A549 treated with AZD2906 at 1 μM for 4 hours (cell line): ENCODE measurements at places on chromosomes 13 and 19. TPM values are rescaled to one million over a fixed set of nuclear protein-coding genes. Genes with fewer than 3 reads are reported as not detected.

The OVOL3 gene
- 0.19 to 0.32 TPM (median 0.29 TPM) in 4 of 5 replicates, not detected in the other for total RNA-seq

The TNNI3 gene
- total RNA-seq = 5.9 to 8.2 TPM (median 7.5 TPM) in 5 replicates

The ZNF83 gene
- 0.03 to 0.11 TPM (median 0.07 TPM) in 5 replicates for total RNA-seq

The ZNF845 gene
- total RNA-seq = 2.6 to 4.4 TPM (median 3.4 TPM) in 5 replicates

The ATXN8OS gene
- total RNA-seq = not detected in 5 replicates

The IZUMO2 gene
- total RNA-seq = not detected in 5 replicates

The P2RY11 gene
- 5.2 to 12.0 TPM (median 7.1 TPM) in 5 replicates for total RNA-seq

The ZSCAN5A gene
- total RNA-seq = 7.5 to 9.0 TPM (median 8.3 TPM) in 5 replicates

The KIR2DL1 gene
- total RNA-seq = not detected in 5 replicates

The ZNF728 gene
- not detected in 5 replicates for total RNA-seq

The CEBPA gene
- total RNA-seq = 5.4 to 9.4 TPM (median 9.1 TPM) in 5 replicates

The CYP4F12 gene
- 2.0 to 2.8 TPM (median 2.5 TPM) in 5 replicates for total RNA-seq

The VMAC gene
- 0.26 to 0.59 TPM (median 0.49 TPM) in 5 replicates for total RNA-seq
